ENCODE measurements at places on chromosomes 4 and X.

DNA sequence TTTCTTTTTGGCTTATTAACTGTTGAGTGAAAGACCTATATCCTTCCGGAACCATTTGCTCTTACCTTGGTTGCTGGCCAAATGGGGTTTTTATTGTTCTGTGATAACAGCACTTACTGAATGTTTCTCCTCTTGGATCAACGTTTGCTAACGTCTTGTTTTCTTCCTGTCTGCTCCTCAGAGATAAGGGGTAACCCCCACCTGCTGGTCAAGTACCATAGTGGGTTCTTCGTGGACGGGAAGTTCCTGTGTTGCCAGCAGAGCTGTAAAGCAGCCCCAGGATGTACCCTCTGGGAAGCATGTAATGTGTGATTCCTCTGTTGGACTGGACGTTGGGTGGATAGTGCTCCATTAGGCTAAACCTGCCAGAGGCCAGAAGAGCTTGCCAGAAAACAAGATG is 15.3 kb downstream of the BMX start:
- peak; percentile 3 for DNase-seq

DNA sequence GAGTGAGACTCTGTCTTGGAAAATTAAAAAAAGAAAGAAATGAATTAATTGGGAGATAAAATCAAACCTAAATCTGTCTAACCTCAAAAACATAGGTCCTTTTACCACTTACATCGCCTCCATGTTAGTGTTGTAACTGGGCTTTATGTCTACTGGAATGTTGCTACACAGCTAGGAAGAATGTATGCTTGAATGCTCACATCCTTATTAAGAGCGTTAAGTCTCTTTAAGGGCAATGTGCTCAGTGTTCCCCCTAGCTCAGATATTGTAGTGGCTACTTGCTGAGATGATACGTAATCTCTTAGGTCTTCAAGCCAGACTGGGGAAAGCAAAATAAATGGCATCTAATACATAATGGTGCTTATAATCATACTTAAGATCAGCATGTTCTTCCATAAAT is 1072.8 kb downstream of the PDHA2 start:
- no peak for DNase-seq

DNA sequence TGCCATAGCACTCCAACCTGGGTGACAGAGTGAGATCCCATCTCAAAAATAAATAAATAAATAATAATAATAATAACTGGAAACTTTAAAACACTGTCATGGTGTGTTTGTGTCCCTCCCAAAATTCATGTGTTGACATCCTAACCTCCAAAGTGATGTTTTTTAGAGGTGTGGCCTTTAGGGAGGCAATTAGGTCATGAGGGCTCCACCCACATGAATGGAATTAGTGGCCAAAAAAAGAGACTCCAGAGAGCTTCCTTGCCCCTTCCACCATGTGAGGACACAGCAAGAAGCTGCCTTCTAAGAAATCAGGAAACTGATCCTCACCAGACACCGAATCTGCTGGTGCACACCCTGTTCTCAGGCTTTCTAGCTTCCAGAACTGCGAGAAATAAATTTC is 23.8 kb upstream of the RAPGEF2 start:
- no peak for DNase-seq

DNA sequence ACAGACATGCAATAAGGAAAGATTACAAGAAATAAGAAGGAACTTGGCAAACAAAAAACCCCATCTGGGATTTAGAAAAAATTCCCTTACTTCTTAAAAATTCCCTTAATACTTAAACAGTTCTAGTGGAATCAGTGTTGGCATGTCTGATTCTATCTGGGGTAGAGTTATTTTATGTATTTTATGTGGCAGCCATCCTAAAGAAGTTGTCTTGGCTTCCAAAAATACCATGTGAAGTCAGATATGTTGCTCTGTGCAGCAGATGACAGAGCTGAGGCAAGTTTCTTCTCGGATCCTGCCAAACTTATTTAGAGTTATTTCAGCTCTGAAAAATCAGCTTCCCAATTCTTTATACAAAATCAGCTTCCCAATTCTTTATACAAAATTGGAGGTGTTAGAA is 14.7 kb downstream of the YY2 start:
- no peak for DNase-seq

DNA sequence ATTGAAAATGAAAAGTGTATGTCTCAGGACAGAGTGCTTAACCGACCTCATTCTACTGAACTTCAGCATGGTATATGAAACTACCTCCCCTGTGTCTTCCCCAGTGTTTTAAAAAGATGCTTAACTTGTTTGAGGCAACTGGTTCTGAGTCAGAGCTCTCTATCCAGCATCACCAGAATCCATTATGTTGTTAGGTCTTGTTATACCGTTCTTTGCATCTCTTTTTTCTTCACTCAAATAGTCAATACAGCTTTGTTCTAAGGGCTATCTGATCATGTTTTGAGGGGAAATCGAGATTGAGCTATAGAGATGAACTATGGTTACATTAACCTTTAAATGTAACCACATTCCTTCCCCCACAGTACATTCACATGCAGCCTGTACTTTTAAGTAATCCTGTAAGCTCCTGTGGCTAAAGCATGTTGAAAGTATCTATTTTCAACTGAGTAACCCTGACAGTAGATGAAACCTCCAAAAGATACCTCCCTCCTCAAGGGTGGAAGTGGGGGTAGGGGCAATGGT is 514.4 kb downstream of the RPA4 start:
- no peak for DNase-seq

DNA sequence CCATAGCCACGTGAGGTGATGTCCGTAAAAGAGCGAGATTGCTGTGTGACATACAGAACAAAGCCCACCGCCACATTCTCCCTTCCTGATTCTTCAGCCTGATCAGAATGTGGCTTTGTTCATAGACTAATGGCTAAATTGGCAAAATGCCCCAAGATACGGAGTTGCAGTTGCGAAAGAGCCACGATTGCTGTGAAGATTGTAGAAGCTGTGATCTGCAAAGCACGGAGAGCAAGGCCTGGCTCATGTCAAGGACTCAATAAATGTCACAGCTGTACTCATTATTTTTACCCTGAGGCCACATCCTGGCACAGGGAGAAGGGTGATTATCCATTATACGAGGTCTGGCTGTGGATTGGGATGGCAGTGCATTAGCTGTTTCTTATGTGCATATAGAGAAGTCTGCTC is 34.2 kb downstream of the ARSD start:
- no peak for DNase-seq

DNA sequence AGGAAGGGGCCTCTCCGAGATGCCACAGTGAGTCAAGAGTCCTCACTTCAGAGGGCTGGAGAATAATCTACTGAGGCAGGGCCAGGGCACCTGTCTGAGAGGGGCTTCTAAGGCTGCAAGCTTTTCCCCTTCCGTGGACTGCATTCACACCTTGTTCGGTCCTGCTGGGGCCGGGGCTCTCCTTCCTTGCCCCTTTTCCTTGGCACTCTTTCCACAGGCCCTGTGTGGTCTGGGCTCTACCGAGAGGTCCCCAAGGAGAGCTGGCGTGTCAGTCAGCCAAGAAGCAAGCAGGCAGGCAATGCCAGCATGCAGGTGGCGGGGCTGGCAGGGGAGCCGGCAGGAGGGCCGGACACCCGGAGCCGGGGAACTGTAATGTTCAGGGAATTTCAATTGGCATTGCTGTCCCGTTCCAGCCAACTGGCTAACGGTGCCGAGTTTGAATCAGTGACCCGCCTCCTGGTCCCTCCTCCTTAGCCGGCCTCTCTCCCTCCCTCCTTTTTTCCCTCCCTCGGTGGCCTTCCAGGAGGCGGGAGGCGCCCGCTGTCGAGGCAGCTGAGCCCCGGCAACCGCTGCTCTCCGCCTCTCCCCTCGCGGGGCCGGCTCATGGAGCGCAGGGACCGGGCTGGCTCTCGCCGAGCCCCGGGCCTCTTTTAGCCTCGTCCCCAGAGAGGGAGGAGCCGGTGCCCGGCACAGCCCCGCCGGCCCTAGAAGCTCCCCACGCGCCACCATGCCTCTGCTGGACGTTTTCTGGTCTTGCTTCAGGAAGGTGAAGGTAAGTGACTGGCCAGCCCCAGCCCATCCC is at the start of gene STARD8:
TSS of gene STARD8 (plus strand) at position 511 of the 802 bp plus-strand sequence. CDS start at position 728, 217 bp downstream.
- DNase-seq = peak; percentile 68

DNA sequence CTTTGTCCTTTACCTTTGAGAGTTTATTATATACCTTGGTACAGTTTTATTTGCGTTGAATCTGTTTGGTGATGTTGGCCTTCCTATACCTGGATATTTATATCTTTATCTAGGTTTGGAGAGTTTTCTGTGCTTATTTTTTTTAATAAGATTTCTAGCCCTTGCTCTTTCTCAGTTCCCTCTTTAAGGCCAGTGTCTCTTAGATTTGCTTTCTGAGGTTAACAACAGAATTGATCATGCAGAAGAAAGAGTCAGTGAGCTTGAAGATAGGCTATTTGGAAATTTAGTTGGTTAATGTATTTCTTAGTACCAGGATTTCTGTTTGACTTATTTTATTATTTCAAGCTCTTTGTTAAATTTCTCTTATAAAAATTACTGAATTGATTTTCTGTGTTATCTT is 12.7 kb upstream of the TAF7L start:
- no peak for DNase-seq

GRCh38 chrX:42531441-42531840 is 246.5 kb downstream of the PPP1R2C start:
- no peak for DNase-seq

- no peak for DNase-seq
These were observed 28.1 kb downstream of the DGKK start for GRCh38 chrX:50442426-50443116.

DNA sequence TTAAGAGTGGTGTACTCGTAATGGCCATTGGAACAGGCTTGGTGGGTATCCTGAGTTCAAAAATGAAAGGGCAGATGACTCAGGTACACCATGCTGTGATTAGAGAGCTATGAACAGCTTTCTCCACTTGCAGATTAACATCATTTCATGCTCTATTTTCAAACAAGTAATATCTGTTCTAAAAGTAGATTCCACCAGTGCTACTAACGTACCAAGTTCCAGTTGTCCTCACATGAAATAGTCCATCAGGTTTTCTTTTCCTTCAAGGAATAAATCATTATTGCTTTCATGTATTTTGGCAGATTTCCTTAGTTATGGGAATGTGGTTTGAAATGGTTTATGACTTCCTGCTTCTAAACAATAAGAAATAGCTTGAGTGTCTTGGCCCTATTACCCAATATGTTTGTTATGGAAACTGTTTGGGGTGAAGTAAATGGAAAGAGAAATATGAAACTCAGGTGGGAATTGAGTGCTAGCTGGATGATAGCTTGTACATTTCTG is 49.9 kb downstream of the PCDH7 start:
- no peak for DNase-seq

GRCh38 chr4:114911111-114911510 is 202.3 kb downstream of the NDST4 start:
- no peak for DNase-seq

GRCh38 chr4:76457885-76458284 is 22.9 kb downstream of the SHROOM3 start:
- DNase-seq = no peak

DNA sequence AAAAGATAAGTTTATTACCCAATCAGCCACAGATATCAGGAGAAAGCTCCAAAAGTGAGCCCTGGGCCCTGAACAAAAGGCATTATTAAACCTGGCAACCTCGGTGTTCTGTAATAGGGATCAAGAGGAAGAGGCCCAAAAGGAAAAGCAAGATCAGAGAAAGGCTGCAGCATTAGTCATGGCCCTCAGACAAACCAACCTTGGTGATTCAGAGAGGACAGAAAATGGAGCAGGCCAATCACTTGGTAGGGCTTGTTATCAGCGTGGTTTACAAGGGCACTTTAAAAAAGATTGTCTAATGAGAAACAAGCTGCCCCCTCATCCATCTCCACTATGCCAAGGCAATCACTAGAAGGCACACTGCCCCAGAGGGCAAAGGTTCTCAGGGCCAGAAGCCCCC is 75.7 kb downstream of the AGTR2 start:
- DNase-seq = no peak

- DNase-seq = no peak
These were observed 6.0 kb downstream of the SMAD1 start for GRCh38 chr4:145487631-145488030.

DNA sequence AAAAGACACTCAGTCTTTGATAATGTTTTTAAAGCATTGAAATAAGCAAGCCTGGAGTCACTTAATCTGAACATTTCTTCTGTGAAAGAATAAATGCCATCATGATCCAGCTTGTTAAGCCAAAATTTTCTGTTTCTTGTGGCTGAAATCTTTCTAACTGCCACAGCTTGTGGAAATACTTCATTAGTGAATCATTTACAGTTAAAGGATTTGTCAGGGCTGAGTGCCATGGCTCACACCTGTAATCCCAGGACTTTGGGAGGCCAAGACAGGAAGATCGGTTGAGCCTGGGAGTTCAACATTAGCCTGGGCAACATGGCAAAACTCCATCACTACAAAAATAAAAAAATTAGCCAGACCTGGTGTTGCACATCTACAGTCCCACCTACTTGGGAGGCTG is 93.3 kb upstream of the PDE5A start:
- DNase-seq = no peak

GRCh38 chrX:15797707-15798106 is 7.4 kb downstream of the ZRSR2 start:
- no peak for DNase-seq

GRCh38 chr4:131534944-131535645 is 1614.0 kb upstream of the PCDH10 start:
- DNase-seq = no peak

GRCh38 chr4:141565379-141566089 is 70.8 kb upstream of the IL15 start:
- DNase-seq = no peak

- DNase-seq = no peak
These were observed 129.3 kb upstream of the TMEM164 start for GRCh38 chrX:109873574-109873973.

- DNase-seq = peak; percentile 35
These were observed 313.4 kb downstream of the TENM3 start for GRCh38 chr4:182556580-182556979.

DNA sequence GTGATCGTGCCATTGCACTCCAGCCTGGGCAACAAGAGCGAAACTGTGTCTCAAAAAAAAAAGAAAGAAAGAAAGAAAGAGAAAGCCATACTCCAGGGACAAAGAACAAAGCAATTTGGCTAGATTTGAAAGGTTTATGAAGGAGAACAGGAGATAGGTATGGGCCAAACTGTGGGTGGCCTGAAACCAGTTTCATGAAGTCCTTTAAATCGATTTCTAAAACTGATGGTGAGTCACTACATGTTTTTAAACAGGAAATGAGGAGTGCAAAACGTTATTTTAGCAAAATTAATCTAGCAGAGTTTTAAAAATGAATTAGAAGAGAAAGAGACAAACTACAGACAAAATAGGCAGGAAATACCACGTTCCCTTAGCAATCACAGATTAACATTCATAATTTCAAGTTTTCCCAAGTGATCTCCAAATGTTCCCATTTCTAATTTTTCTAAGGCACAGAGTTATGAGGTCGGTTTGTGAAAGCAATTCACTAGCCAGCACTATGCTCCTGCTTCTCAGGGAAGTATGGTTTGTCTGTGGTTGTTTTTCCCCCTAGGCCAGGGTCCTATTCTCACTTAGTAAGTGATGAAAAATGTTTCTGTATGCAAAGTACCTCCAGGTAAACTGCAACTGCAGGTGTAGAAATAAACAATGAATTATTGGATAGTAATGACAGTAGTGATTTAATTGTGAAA is 190.6 kb downstream of the PPP3CA start:
- no peak for DNase-seq

DNA sequence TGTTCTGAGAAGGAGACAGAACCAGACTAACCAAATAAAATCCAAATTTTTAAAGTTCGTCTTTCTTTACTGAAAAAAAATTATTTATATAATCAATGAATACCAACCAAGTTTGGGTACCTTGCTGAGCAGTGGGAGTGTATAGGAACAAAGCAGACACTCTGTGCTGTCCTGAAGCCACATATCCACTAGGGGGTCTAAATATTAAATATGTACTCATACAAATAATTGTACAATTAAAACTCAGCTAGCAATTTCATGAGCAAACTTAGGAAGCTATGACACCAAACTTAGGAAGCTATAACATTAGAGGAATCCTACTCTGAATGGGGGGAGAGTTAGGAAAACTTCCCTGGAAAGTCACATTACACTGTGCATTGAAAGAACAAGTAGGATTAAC is 582.0 kb upstream of the EPHA5 start:
- DNase-seq = no peak
